Stimulated activated CD8-positive, alpha-beta memory T cell treated with anti-CD3 and anti-CD28 coated beads, Interleukin-15, amount 100 ng/mL, for 24 hours (primary cell): ENCODE measurements at places on chromosomes 4 and X.

DNA sequence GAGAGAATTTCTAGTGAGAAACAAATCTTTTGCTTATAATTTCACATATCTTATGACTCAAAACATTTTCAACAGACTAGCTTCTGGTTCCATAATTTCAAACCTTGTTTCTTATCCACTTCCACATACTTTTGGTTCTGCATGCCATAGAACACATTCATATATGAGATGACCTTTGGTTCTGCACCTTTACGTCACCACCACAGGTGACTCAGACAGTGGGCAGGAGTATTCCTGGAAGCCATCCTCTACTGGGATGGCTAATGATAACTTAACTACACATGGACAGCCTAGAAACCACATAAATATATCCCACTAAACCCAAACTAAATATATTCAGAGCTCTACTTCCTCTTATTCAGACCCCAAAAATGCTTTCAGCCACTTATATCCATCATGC, 133.3 kb downstream of the DCK start:
- no peak for DNase-seq

GRCh38 chrX:25144043-25144940, 128.5 kb upstream of the ARX start:
- no peak for DNase-seq

GRCh38 chrX:135707880-135708279, 5.6 kb upstream of the CT45A1 start:
- DNase-seq: peak; percentile 10

GRCh38 chr4:100574607-100575006, 56.8 kb upstream of the EMCN start:
- no peak for DNase-seq

DNA sequence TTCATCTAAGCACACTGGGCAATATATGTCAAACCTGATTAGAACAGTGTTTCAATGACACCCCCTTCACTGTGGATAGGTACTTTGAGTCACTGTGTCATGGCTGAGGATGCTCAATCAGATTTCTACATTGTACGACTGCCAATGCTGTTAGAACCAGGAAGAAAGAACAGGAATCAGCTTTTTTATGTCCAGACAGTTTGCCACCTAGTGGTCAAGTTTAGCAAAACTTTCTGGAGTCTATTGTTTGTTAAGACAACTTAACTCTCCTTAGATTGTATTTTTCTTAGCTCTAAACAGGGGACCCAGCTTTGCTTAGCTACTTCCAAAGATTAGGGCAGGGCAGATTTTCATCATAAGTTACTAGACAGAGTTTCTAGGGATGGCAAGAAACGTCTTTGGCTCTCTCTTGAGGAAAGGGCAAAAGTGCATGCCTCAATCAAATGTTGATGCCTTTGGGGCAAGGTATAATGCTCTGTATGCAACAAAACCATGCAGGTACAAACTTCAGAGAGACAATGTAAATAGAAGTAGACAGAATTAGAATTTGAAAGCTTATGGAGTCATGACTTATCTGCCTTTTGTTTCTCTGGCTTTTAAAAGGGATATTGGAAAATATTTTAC, 40.5 kb upstream of the BMP3 start:
- DNase-seq: no peak

- DNase-seq: no peak
These were observed 54.8 kb downstream of the TLL1 start for GRCh38 chr4:165927815-165928214.

DNA sequence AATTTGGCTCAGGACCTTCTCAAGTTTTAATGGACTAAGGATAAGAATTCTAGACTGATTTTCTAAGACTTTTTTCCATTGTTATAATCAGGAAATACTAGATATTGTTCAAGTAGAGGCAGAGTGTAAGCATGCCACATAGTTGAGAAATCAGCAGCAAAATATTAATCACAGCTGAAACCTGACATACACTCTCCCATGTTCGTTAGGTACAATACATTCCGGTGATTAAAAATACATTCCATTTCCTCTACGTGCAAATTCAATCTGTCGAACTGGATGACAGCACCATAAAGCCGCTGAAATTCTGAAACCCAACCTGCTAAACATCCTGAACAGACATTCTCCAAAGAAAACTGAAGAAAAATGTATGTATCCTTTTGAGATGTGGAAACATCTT, 587.6 kb upstream of the DIPK2B start:
- no peak for DNase-seq

DNA sequence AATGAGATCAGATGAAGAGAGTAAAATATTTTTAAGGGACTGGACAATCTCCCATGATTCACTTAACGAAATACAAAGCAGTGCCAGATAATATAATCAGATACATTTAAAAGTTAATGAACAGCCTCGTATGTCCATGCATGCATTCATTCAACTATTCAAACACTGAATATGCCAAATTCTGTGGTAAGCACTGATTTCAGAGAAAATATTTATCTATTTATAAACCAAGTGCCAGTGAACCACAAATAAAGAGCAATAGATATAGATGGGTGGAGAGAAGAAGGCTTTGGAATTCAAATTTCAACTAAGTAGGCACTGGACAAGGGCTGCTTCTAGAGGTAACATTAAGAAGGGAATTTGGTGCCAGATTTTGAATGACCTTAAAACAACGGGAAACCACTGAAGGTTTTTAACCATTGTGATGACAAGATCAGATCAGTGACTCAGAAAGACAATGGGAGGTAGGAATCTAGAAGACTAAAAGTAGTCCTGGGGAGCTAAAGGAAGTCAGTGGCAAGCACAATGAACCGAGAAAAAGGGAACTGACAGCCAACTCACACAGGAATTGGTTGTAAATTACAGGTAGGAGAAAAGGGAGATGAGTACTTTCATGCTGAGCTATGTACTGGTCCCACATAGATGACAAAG, 14.2 kb downstream of the ELOVL6 start:
- no peak for DNase-seq

- DNase-seq: no peak
These were observed 50.0 kb downstream of the RTL5 start for GRCh38 chrX:72081605-72082320.

GRCh38 chr4:107838861-107839565, 14.3 kb downstream of the SGMS2 start:
- no peak for DNase-seq

DNA sequence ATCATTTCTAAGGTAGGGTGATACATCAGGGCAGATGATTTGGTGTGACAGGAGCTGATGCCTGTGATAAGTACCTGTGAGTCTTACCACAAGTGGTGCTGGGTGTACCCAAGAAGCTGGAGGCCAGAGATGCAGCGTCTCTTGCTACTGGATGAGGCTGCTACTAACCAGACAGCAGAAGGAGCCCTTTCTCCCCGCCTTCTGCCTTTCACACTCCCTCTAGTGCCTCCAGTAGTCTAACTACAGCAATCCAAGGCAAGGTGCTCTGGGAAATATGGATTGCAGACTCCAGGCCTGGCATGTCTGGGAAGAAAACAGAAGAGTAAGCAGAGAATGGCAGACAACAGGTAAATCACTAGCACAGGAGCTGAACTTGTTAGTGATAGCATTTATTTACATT, 470.8 kb downstream of the NKX6-1 start:
- DNase-seq: no peak
